ENCODE measurements at places on chromosomes 12 and 14. TPM values are rescaled to one million over a fixed set of nuclear protein-coding genes. Genes with fewer than 3 reads are reported as not detected.

DNA sequence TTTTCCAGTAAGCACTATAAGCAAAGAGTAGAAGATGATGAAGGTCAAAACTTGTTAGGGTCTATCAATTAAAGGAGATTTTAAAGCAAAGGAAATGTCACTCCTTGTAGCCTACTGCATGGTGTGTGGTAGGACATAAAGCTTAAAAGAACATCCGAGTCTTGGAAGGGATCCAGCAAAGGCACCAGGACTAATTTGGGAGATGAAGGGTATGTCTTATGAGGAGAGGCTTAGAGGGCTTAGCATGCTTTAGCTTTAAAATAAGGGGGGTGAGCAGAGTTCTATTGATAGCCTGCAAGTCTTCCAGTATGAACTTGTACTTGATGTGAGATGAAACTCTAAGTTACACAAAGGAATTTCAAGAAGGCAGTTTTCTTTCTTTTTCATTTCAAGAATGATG lies 11.8 kb upstream of the MYBPC1 start:
- no peak for DNase-seq
- H3K27me3 ChIP-seq, result no peaks in the 10 kb centered on the region
- no peak overlapping the region for H3K4me3 ChIP-seq
- H3K36me3 ChIP-seq, result no peaks in the 10 kb centered on the region

- H3K27ac ChIP-seq, result peak overlapping the region; percentile 74
- peak; percentile 77 for DNase-seq
- H3K4me3 ChIP-seq, result no peak overlapping the region
- no peaks in the 10 kb centered on the region for H3K27me3 ChIP-seq
- H3K4me1 ChIP-seq, result no peaks in the 10 kb centered on the region
- H3K36me3 ChIP-seq, result no peaks in the 10 kb centered on the region
Measured at GRCh38 chr14:106506881-106507305, 980.5 kb downstream of the TMEM121 start.

GRCh38 chr12:86331012-86331411 lies 74.8 kb upstream of the MGAT4C start:
- no peaks in the 10 kb centered on the region for H3K36me3 ChIP-seq
- DNase-seq, result no peak
- no peaks in the 10 kb centered on the region for H3K4me1 ChIP-seq
- no peak overlapping the region for H3K4me3 ChIP-seq
- H3K27me3 ChIP-seq, result no peaks in the 10 kb centered on the region

DEPDC4 gene
- not detected for total RNA-seq

PTPN6 gene
- total RNA-seq, result 183 TPM
